ENCODE measurements at places on chromosomes 1 and 21. TPM values are rescaled to one million over a fixed set of nuclear protein-coding genes. Genes with fewer than 3 reads are reported as not detected.

- no peak for DNase-seq
- H3K36me3 ChIP-seq = no peaks in the 10 kb centered on the region
- no peak overlapping the region for H3K27ac ChIP-seq
- no peaks in the 10 kb centered on the region for H3K27me3 ChIP-seq
These were observed 26.8 kb upstream of the MACF1 start for GRCh38 chr1:39177706-39178105.

DNA sequence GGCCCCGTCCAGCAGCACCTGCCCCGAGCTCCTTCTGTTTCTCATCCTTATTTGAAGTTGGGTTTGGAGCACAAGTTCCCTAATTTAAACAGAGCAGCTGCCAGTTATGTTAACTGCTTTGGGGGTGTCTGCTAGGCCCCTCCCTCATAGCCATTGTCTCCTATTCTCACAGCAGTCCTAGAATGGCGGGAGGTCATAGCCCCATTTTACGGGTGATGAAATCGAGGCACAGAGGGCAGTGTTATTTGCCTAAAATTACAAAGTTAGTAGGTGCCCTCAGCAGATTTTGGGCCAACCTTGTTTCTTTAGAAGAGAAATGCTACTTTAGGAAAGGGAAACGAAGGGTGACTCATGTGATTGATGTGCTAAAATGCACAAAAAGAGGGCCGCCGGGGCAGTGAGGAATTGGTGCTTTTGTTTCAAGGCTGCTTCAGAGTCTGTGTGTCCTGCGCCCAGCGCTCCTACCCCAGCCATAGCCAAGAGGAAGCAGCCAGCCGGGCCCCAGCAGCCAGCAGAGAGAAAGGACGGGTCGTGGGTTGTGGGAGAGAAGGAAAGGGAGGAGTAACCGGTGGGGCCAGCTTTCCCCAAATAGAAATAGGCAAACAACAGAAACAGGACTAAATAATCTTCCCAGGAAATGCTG lies 13.0 kb downstream of the VANGL1 start:
- no peak overlapping the region for H3K4me3 ChIP-seq
- H3K36me3 ChIP-seq = peaks cover 2% of the 10 kb centered on the region
- peak; percentile 19 for DNase-seq
- H3K27me3 ChIP-seq = peaks cover 2% of the 10 kb centered on the region
- H3K4me1 ChIP-seq = peaks cover 11% of the 10 kb centered on the region

- peaks cover 19% of the 10 kb centered on the region for H3K36me3 ChIP-seq
- no peak overlapping the region for H3K27ac ChIP-seq
These were observed 28.7 kb upstream of the DIP2A start for GRCh38 chr21:46429754-46430681.

DNA sequence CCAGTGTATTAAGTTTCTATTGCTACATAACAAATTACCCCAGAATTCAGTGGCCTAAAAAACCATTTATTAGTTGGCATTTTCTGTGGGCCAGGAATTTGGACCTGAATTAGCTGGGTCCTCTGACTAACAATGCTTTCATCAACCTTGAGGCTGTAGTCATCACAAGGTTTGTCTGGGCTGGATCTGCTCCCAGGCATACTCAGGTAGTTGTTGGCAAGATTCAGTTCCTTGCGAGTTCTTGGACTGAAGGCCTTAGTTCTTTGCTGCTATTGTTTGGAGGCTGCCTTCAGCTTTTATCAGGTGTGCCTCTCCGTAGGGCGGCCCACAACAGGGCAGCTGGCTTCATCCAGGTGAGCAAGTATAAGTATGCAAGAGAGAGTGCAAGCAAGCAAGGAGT lies 31.4 kb upstream of the DEPDC1 start:
- no peak overlapping the region for H3K4me3 ChIP-seq
- DNase-seq = no peak
- no peak overlapping the region for H3K27ac ChIP-seq
- no peaks in the 10 kb centered on the region for H3K4me1 ChIP-seq

DNA sequence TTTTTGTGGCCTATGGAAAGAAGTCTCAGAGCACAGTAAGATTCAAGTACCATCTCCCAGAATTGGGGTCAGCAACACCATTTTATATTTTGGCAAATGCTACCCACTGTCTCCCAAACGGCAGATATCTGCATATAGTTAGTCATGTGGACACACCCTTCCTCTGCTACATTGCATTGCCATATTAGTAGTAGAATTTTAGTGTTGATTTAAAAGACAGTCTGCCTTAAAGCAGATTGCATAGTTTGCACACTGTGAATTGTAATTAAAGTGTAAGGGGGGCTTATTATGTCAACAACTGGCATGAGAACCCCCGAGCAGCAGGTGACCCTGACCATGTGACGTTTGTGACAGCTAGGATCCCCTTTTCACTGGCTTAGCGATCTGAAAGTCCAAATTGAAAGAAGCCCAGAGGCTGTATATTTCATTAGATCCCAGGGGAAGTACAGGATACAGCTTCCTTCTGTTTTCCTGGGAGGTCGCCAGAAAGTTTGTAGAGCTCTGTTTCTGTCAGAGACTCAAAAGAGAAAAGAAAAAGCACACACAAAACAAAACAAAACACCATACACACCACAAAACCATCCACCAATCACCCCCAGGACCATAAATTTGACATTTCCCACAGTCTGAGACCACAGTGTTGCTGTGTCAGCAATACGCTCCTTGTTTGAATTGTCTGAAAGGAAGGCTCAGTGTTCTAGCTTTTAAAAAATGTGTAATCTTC lies 172.4 kb downstream of the NFIA start:
- H3K4me1 ChIP-seq = peaks cover 21% of the 10 kb centered on the region
- peak; percentile 23 for DNase-seq
- no peak overlapping the region for H3K27ac ChIP-seq
- H3K27me3 ChIP-seq = no peaks in the 10 kb centered on the region

GRCh38 chr21:43307677-43308070 lies 119.3 kb downstream of the SIK1 start:
- H3K27ac ChIP-seq = no peak overlapping the region
- no peak overlapping the region for H3K4me3 ChIP-seq
- no peaks in the 10 kb centered on the region for H3K27me3 ChIP-seq
- no peak for DNase-seq
- no peaks in the 10 kb centered on the region for H3K36me3 ChIP-seq

DNA sequence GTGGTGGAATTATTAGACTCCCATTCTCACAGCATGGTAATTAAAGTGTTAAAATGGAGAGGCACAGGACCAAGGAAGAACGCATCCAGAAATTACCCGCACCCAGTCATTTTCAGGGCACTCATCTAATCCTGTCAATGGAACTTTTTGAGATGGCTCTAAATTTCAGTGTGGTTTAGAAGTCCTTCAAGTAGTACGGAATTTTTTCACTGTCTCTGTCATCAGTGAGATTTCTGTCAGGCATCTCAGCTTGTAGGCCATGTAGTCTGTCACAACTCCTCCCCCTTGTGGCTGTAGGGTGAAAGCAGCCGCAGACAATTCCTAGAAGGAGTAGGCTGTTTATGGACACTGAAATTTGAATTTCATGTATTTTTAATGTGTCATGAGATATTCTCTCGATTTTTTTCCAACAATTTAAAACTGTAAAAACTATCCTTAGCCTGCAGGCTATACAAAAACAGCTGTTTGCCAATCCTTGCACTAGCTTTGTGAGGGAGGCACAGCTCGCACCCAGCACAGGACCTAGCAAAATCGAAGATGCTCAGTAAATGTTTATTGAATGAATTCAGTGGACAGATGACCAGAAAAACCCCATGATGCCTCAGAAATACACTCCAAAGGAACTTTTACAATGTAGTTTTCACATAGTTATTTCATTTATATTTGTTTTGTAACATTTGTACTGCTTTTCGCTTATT lies 6.6 kb upstream of the NUP133 start:
- no peaks in the 10 kb centered on the region for H3K27me3 ChIP-seq
- H3K4me3 ChIP-seq = no peak overlapping the region
- peaks cover 2% of the 10 kb centered on the region for H3K36me3 ChIP-seq

- H3K27me3 ChIP-seq = no peaks in the 10 kb centered on the region
- H3K36me3 ChIP-seq = peaks cover 35% of the 10 kb centered on the region
- H3K4me1 ChIP-seq = peaks cover 6% of the 10 kb centered on the region
- no peak for DNase-seq
- H3K4me3 ChIP-seq = no peak overlapping the region
These were observed 7.7 kb downstream of the P3H1 start for GRCh38 chr1:42759114-42759513.

GRCh38 chr1:78426408-78426807 lies 64.4 kb upstream of the PTGFR start:
- no peaks in the 10 kb centered on the region for H3K36me3 ChIP-seq
- H3K4me1 ChIP-seq = no peaks in the 10 kb centered on the region
- no peak overlapping the region for H3K27ac ChIP-seq
- DNase-seq = no peak
- no peaks in the 10 kb centered on the region for H3K27me3 ChIP-seq

- H3K36me3 ChIP-seq = no peaks in the 10 kb centered on the region
- DNase-seq = no peak
- no peaks in the 10 kb centered on the region for H3K27me3 ChIP-seq
- peaks cover 5% of the 10 kb centered on the region for H3K4me1 ChIP-seq
- H3K4me3 ChIP-seq = no peak overlapping the region
These were observed 42.4 kb downstream of the RIMS3 start for GRCh38 chr1:40622936-40623629.

GRCh38 chr1:203986887-203987461 lies 85.9 kb upstream of the SOX13 start:
- peaks cover 2% of the 10 kb centered on the region for H3K27me3 ChIP-seq
- H3K4me1 ChIP-seq = no peaks in the 10 kb centered on the region
- no peak overlapping the region for H3K27ac ChIP-seq
- H3K36me3 ChIP-seq = no peaks in the 10 kb centered on the region

DNA sequence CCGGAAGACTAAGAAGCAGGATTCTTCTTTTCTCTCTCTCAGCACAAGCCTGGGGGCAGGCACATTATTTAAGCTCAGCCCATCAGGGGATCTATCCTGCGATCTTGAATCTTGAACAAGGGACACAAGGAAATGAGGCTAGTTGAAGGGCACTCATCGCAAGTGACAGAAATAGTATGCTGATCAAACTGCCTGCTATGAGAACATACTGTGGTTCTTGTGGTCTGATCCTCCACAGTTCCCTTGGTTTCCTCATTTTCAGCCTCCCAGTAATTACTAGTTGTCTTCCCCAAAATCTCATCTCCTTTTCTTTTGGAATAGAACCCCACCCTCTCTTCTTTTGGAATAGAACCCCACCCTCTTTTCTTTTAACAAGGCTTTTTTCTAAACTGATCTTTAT lies 6.5 kb downstream of the ANKRD45 start:
- no peaks in the 10 kb centered on the region for H3K36me3 ChIP-seq
- no peak overlapping the region for H3K27ac ChIP-seq
- H3K27me3 ChIP-seq = peaks cover 2% of the 10 kb centered on the region
- H3K4me1 ChIP-seq = no peaks in the 10 kb centered on the region
- no peak for DNase-seq

DNA sequence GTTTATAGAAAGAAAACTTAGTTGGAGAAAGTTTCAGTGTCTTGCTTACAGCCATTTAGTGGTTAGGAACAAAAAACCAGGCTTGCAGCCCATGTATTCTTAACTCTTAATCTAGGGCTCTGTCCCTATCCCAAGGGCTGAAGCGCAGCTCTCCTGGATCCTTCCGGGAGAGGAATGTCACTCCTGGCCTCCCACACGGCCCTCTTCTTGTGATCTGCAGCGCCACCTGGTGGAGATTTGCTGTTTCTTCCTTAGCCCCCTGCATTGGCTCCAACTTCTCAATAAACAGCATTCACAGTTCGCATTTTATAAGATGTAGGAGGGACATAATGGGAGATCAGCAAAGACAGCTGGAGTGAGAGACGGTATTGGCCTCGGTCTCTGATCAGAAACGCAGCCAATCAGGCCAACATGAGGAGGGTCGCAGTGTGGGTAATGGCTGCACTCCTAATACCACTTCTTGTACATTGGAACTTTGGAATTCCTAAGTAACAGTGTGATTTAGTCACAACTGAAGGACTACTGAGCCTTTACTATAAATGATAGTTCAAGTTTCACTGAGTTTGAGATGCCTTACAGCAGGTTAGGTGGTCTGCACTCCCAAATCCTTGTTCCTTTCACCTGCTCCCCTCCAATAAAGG lies 283.4 kb downstream of the ASTN1 start:
- H3K4me1 ChIP-seq = no peaks in the 10 kb centered on the region
- H3K27me3 ChIP-seq = peaks cover 3% of the 10 kb centered on the region
- DNase-seq = peak; percentile 66
- no peaks in the 10 kb centered on the region for H3K36me3 ChIP-seq

Gene COL24A1
- not detected for total RNA-seq

Gene DCST2
- 0.36 TPM for total RNA-seq

Gene UBL4B
- not detected for total RNA-seq

Gene UCHL5
- 81.3 TPM for total RNA-seq
